Activated CD4-positive, alpha-beta T cell treated with anti-CD3 and anti-CD28 coated beads, Interleukin-2, amount 10 ng/mL, durations not matched to agents 7 days and 5 days (primary cell): ENCODE measurements at places on chromosomes 3 and 15.

- no peak for DNase-seq
Observed at GRCh38 chr15:66795851-66796250, 93.8 kb downstream of the SMAD6 start.

DNA sequence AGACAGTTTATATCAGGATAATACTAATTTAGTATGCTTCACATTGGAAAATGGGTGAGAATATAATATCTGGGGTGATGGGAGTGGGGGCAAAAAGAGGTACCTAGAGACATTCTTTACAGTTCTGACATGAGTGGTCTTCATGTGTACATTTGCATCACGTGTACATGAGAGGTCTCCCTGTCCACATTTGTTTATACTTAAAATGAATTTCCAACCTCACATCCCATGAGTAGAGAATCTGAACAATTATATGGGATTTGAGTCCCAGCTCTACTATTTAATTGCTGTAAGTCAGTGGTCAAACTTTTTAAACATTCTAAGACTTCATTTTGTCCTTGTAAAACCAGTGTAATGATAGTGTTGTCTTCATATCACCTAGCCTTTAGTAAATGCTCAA lies 408.4 kb downstream of the NAALADL2 start:
- DNase-seq = no peak

- no peak for DNase-seq
Observed at GRCh38 chr3:16464511-16465148, 48.9 kb downstream of the RFTN1 start.

GRCh38 chr15:93382200-93382820 lies 293.3 kb upstream of the RGMA start:
- no peak for DNase-seq

- DNase-seq = no peak
Observed at GRCh38 chr15:38733331-38733730, 168.7 kb upstream of the RASGRP1 start.

DNA sequence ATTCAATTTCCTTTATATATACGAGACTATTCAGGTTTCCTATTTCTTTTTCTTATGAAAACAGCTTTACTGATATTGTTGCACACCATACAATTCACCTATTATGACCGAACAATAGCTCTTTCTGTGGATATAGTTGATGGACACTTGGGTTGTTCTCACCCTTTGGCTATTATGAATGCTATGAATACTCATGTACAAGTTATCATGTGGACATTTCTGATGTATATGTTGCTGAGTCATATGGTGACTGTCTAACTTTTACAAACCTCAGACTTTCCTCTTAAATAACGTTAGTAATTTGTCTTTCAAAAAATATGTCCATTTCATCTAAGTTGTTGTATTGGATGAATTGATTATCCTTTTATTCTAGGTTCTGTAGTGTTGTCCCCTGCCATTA lies 15.7 kb upstream of the USF3 start:
- no peak for DNase-seq
